ENCODE measurements at places on chromosomes 7 and 10.

DNA sequence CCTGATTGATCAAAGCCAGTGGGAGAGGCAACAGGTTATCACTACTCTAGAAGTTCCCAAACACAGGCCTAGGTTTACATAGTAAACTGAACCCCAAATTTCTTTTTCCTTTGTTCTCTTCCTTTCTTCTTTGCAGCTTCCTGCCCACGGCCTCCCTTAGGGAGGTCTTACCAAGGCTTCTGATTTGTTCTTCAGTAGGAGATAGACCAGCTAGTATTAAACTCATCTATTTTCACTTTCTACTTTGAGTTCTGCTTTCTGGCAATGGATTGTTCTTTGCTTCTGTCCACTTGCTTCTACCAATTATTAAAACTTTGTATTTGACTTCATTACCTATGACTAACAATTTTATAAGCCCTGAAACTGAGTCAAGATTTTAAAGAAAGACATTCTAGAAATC, 251.2 kb upstream of the FZD1 start:
- DNase-seq: no peak

GRCh38 chr7:1537535-1538412, 7.3 kb downstream of the MAFK start:
- peak; percentile 66 for DNase-seq

GRCh38 chr7:5420067-5420880, 3.4 kb downstream of the TNRC18 start:
- no peak for DNase-seq

- no peak for DNase-seq
Measured at GRCh38 chr7:138603549-138604318, 97.4 kb downstream of the SVOPL start.

DNA sequence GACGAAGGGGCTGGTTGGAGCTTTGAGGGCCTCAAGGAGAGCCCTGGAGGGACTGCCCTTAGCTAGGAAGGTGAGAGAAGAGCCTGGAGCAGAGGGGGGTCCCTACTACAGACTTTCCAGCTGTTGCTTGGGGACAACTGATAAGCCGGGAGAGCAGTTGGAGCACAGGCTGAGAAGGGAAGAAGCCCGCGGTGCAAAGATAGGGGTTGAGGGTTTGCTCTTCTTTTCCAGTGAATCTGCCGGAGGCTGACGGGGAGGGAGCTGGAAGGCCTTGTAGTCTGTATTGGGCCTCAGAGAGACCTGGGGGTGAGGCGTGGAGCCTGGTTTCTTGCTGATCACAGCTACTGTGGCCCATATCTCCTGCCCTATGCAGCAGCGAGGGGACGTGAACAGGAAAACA, 23.7 kb downstream of the CYP26A1 start:
- DNase-seq: no peak

- DNase-seq: no peak
Measured at GRCh38 chr7:34044306-34044643, 138.9 kb downstream of the BMPER start.

GRCh38 chr10:132812520-132812919, 26.6 kb upstream of the NKX6-2 start:
- no peak for DNase-seq

- no peak for DNase-seq
Measured at GRCh38 chr7:156792611-156793010, 100.4 kb downstream of the LMBR1 start.

GRCh38 chr10:84531396-84531795, 203.0 kb downstream of the CCSER2 start:
- DNase-seq: no peak

DNA sequence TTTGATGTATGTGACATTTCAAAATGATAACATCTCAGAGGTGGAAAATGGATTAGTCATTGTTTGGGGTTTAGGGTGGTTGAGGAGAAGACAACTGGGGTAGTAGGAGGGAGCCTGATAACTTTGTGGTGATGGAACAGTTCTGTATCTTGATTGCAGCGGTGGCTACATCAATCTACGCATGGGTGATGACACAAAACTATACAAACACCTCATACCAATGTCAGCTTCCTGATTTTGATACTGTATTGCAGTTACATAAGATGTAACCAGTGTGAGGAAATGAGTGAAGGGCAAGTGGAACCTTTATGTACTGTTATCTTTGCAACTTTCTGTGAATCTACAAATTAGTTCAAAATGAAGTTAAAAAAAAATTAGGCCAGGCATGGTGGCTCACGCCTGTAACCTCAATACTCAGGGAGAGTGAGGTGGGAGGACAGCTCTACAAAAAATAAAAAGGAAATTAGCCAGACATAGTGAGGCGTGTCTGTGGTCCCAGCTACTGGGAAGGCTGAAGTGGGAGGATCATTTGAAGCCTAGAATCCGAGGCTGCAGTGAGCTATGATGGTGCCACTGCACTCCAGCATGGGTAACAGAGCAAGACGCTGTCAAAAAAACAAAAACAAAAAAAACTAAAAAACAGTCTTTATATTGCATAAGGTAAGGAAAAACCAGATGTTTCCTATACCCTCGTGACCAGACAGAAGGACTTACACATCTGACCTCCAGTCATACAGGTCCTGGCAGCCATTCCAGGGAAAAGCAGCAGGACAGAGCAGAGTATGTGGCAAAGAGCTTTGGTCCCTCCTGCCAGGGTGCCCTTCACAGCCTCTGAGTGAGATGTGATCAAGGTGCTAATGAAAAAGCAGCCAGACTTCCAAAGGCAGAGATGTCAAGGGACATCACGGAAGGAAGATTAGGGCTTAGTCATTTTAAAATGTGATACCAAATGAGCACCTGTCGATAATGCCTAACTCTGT, 50.8 kb downstream of the CYTH3 start:
- no peak for DNase-seq

GRCh38 chr10:100791369-100792058, 46.1 kb downstream of the PAX2 start:
- no peak for DNase-seq

GRCh38 chr7:88183051-88183450, 36.8 kb downstream of the SRI start:
- no peak for DNase-seq

GRCh38 chr7:140769852-140770251, 73.3 kb downstream of the NDUFB2 start:
- no peak for DNase-seq

- DNase-seq: no peak
Measured at GRCh38 chr10:71769279-71769823, 4.0 kb downstream of the VSIR start.

- DNase-seq: no peak
Measured at GRCh38 chr10:114767986-114768821, 53.4 kb upstream of the FHIP2A start.

DNA sequence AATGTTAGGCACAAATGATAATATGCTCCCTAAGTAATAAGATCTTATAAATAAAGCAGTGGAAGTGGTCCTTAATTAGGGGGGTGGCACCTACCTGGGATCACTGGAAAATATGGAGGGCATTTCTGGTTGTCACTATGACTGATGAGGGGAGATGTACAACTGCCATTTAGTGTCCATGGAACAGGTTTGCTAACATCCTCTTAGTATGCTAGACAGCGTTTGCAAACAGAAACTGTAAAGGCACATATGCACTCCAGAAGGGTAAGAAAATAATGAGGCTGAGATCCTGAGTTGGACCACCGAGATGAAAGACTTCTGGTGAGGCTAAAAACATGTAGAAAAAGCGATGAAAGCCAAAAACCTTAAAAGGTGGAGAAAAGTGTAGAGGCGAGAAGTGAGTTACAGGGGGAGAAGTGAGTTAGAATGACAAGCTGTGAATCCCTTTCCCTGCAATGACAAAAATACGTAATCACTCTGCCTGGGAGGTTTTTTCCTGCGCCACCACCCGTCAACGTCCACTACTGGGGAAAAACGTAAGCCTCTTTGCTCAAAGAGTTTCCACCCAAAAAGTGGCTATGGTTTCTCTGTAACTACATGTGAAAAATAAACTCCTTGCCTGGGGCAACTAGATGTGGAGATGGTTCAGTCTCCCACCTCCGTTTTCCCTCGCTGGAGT, 767 bp downstream of the KRIT1 start:
- DNase-seq: no peak

DNA sequence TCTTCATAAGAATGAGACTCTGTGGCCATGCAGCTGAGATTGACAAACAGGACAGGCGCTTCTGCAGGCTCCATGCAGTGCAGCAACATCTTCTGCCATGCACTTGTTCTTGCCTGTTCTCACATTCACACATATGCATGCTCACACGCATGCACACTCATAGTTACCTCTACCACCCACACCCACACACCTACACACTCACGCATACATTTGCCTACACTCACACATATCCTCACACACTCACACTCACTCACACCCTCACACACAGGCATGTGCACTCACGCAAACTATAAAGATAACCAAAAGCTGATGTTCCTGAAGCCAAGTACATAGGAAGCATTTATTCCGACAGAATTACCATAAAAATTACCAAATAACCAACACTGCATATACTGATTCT, 15.7 kb downstream of the GLI3 start:
- DNase-seq: no peak

- no peak for DNase-seq
Measured at GRCh38 chr10:74821501-74821900, 4.9 kb upstream of the KAT6B start.

- no peak for DNase-seq
Measured at GRCh38 chr7:50690541-50691011, 92.1 kb downstream of the GRB10 start.

- DNase-seq: no peak
Measured at GRCh38 chr7:90792301-90792700, 196.2 kb downstream of the CDK14 start.

GRCh38 chr10:56349611-56350010, 11.4 kb downstream of the ZWINT start:
- no peak for DNase-seq

- no peak for DNase-seq
Measured at GRCh38 chr7:3218411-3219225, 82.4 kb upstream of the SDK1 start.

DNA sequence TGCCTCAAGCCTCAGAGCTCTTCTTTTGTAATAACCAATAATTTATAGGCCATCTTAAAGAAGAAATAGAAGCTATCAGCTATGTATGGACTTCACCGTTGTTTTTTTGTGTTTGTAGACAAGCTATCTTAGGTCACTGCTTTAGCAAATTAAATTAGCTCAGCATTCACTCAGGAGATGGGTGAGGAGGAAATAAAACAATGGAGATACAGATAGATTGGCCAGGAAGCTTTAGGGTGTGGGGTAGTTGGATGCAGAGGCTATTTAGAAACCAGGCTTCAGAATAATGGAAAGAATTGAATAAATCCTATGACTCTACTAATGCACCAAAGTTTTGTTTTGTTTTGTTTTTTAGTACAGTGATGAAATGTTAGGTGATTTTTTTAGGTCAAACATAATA, 66.1 kb downstream of the MDFIC start:
- no peak for DNase-seq

DNA sequence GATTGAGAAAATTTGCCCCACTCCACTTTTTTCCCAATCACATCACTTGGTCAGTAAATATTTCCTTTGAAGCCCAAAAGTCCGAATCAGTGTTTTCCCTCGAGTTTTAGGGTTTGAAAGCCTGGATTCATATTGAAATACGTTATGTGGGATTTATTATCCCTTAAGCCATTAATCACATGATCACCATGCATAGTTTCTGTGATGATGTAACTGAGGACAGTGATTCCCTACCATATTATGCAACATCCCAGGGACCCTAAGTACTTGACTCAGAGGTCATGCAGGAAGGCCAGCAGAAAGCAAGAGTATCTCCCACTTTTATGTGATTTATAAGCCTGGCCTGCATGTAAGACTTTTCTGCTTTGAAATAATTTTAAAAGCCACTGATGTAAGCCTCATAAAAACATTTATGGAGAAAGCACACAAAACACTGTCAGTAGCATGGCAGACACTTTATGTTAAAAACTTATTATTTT, 630.6 kb upstream of the ZWINT start:
- DNase-seq: no peak

GRCh38 chr7:141649865-141650634, 51.9 kb downstream of the DENND11 start:
- DNase-seq: peak; percentile 67

DNA sequence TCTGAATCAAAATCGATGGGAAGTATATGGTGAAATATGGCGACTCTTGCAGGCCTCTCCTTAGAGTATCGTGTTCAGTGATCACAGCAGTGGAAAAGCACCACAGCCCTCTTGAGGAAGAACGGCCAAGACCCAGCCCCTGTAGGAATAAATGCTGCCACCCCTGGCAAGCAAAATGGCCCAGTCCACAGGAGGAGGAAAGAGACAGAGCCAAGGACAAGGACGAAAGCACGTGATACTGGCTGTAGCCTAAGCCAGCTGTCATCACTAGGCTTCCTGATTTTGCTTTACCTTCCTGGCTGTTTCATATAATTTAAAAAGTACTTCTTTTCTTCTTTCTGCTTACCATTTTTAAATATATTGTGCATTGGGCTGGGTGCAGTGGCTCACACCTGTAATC, 395.0 kb upstream of the SHH start:
- DNase-seq: no peak

GRCh38 chr10:103748020-103748419, 107.4 kb downstream of the SH3PXD2A start:
- DNase-seq: no peak

- DNase-seq: no peak
Measured at GRCh38 chr10:28624351-28624750, 53.0 kb upstream of the BAMBI start.
